A549 (cell line): ENCODE measurements at places on chromosomes 16 and 17. TPM values are rescaled to one million over a fixed set of nuclear protein-coding genes. Genes with fewer than 3 reads are reported as not detected.
A peak's percentile ranks its signal among the peaks of the same experiment; 100 is the strongest.

DNA sequence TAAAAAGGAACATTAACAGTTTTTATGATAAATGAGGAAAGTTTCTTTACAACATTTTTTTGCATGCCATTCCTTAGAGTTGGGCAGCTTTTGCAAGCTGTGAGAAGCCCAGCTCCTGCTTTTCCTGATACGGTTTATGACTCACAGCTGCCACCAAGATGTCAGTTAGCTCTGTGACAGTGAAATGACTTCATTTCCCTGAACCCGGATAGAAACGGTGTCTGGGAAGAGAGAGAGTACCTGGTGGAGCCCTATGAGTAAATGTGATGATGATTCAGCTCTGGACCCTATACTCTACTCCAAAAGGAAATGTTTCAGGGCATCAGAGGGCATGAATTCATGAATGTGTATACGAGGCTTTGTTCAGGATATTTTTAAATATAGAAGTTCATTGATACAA lies 366.3 kb upstream of the HSBP1 start:
- DNase-seq, result no peak

DNA sequence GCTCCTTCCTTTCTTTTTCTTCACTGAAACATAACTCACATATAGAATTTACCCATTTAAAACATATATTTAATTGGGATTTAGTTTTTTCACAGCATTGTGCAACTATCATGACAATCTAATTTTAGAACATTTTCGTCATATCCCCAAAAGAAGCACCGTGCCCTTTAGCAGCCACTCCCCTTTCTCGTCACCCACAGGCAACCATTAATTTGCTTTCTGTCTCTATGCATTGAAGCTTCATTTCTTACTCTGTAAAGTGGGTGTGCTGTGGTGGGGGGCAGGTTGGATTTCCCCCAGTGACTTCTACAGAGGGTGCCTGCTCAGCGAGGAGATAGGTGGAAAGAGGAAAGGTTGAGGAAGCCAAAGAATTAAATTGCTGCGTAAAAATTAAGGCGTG lies 35.8 kb downstream of the MRC2 start:
- no peak for DNase-seq

DNA sequence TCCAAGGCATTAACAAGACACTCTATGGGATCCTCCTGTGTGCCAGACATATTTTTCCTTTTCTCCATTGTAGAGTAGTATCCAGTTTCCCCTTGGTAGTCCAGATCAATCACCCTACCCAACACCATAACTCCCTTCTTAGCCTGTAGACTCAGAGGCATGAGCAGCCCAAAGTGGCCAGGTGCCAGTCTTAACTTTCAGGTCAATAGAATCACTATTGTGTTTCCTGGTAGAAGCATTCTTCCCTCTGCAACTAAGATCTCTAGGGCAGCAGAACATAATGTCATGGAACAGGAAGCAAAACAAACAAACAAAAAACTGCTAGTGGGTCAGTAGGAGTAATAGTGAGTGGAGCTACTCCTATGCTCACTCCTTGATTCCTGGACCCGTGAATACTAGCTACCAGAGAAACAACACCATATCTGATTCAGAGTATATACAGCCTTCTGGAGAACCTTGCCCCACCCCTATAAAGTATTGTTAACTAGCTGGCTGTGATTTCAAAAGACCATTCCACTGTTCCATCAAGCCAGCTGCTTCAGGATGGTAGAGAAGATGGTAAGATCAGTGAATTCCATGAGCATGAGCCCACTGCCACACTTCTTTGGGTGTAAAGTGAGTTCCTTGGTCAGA lies 11.2 kb upstream of the CLEC19A start:
- no peak for DNase-seq

GRCh38 chr16:49457196-49457595 lies 83.6 kb downstream of the C16orf78 start:
- no peak for DNase-seq

- no peak for DNase-seq
Observed at GRCh38 chr17:29461483-29462206, 71.5 kb downstream of the TAOK1 start.

- DNase-seq, result no peak
Observed at GRCh38 chr17:55120651-55121050, 144.1 kb upstream of the HLF start.

- DNase-seq, result no peak
Observed at GRCh38 chr17:49777563-49777962, 10.9 kb upstream of the KAT7 start.

DNA sequence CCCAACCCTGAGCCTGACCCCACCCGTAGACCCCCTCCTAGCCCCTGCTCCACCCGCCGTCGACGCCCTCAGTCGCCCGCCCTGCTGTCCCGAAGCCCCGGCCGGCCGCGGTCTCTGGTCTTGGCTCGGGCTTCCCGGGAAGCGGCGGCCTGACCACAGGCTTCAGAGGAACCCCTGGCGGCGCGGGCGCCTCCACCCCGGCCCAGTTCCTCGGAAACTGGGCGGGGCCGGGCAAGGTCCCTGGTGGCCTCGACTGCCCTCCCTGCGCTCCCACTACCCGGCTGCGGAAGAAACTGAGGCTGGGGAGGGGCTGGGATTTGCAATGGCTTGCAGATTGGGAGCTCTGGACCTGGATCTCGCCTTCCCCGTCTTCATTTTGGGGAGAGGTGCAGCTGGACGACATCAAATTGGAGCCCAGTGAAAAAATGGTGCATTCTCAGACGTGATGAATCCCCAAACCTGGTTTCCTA lies 692 bp upstream of the SOCS1 start:
- DNase-seq, result peak; percentile 38

- DNase-seq, result no peak
Observed at GRCh38 chr16:56321571-56321970, 103.8 kb downstream of the AMFR start.

DNA sequence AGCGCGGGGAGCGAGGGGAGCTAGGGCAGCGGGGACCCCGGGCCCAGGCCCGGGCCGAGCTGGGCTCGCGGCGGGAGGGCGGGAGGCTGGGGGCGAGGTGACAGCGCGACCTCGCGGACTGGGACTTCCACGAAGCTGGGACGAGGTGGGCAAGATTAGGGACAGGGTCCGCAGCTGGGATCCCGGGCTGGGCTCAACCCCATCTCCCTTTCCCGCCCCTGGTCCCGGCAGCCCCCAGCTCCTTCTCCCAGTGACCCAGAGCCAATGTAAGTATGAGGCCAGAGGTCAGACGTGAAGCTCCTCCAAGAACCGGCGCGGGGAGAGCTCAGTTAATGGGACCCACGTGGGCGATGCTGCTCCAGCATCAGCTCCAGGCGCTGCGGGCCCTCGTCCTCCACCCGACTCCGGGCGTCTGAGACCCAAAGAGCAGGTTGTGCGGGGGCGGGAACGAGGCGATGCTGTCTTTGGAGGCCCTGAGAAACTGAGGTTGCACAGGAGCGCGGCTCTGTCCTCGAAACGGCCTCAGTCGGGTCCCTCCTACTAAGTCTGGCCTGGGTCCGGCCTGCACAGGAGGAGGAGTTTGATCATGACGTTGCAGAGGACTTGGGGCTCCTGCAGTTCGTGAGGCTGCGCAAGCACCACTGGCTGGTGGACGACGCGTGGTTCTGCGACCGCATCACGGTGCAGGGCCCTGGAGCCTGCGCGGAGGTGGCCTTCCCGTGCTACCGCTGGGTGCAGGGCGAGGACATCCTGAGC lies 585 bp downstream of the ALOX12 start:
- DNase-seq, result no peak

DNA sequence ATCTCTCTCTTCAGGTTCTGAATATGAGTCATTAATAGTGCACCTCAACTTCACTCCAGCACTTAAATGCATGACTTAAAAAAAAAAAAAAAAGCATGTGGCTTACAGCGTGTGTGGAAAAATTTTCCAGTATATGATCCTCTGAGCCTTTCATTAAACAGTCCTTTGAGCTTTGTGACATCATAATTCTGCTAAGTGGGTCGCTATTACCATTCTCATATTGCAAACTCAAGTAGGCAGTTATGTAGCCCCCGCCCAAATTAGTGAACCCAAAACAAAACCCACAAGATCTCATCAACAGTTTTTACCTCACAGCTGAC lies 672 bp downstream of the CMTR2 start:
- peak; percentile 1 for DNase-seq

The USP36 gene
- polyA plus RNA-seq, result 40.7 to 43.8 TPM (median 41.1 TPM) in 3 replicates

The CXCL16 gene
- 9.1 to 11.2 TPM (median 10.1 TPM) in 3 replicates for polyA plus RNA-seq

The C17orf113 gene
- 0.55 to 0.80 TPM (median 0.67 TPM) in 3 replicates for polyA plus RNA-seq

The RNF112 gene
- polyA plus RNA-seq, result 0.66 to 2.7 TPM (median 1.4 TPM) in 3 replicates
